Fibroblast of mammary gland (primary cell): ENCODE measurements at places on chromosomes 13 and 19.
A peak's percentile ranks its signal among the peaks of the same experiment; 100 is the strongest.

DNA sequence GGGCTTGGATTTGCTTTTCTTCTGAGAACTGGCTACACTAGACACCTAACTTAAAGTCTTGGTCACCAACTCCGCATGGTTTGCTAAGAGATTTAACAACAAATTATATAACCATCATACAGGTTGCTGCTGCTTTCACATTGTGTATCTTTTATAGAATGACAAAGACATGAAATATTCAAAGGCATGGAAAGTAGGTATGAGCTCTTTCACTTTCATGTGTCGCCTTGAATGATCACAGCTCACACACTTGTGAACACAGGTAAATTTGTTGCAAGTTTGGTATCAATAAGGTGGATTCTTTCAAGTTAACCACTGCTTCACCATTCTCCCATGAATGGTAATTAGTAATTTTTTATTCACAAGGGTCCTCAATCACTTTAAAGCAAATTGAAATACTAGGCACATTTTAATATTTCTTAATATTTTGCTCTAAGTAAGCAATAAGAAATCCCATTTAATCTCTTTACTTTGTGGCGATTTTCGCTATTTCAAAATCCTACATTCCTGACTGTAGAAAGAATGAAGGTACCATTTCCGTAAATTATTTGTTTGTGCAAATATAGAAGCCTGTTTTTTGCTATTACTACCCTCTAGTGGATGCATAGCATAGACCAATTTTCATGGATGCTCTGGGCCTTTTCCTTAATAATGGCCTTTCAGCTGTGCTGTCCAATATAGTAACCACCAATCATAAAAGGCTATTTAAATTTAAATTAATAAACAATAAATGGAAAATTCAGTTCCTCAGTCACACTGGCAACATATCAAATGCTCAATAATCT lies 45.5 kb upstream of the FREM2 start:
- peak; percentile 2 for DNase-seq

GRCh38 chr13:85543144-85543543 lies 256.1 kb downstream of the SLITRK6 start:
- no peak for DNase-seq

DNA sequence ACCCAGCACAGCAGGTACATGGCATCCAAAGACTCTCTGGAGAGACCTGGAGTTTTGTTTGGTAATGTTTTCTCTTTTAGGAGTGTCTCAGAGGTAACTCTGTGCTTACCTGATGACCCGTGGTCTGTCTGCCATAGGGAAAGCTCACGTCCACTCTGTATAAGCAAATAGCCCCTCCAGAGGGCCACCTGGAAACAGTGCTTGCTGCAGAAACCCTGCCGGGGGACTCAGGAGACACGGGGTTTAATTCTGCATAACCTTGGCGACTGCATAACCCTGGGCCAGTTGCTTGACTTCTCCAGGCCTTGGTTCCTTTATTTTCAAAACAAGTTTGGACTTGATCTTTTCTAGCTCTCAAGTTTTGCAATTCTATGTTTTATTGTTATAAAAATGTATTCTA lies 187.2 kb upstream of the SOX1 start:
- no peak for DNase-seq

GRCh38 chr19:6811378-6811777 lies 38.9 kb downstream of the VAV1 start:
- no peak for DNase-seq

GRCh38 chr13:99725644-99726043 lies 224.4 kb downstream of the TM9SF2 start:
- DNase-seq = no peak

DNA sequence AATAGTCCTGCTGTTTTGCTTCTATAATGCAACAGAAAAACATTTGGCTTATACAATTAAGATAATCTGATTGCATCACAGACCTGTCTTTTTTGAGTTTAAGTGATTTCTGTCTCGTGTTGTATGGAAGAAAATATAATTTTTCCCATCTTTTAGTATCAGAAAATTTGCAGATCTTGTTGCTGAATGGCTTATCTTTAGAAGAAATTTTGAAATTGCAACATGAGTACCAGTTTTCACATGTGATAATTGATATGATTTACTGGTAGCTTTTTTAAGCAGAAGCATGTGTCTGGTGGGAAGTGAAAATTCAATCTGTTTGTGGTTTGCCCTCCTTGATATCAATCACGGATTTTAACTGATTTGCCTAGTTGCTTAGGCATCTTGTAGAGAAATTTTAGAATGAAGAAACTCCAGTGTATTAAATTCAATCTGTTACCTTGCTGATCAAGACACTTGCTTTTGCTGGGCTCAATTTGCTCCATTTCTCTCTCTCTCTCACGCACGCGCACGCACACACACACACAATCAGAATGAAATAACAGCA lies 89.8 kb upstream of the MYCBP2 start:
- no peak for DNase-seq

DNA sequence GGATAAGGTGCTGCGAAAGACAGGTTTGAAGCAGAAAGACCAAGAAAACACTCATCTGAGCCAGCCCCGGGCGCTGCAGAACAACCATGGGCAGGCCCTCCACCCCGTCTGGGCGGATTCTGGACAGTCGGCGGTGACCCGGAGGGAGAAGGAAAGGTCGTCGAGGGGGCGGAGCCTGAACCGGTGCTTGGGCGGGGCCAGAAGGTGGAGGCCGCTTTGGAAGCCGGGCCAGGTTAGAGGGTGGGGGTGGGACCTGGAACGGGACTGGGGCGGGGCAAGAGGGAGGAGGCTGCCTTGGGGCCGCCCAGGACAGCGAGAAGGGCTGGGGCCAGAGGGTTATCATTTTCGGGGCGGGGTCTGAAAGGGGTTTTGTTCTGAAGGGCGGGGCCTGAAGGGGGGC lies 5.0 kb upstream of the ZNF765 start:
- DNase-seq = no peak

DNA sequence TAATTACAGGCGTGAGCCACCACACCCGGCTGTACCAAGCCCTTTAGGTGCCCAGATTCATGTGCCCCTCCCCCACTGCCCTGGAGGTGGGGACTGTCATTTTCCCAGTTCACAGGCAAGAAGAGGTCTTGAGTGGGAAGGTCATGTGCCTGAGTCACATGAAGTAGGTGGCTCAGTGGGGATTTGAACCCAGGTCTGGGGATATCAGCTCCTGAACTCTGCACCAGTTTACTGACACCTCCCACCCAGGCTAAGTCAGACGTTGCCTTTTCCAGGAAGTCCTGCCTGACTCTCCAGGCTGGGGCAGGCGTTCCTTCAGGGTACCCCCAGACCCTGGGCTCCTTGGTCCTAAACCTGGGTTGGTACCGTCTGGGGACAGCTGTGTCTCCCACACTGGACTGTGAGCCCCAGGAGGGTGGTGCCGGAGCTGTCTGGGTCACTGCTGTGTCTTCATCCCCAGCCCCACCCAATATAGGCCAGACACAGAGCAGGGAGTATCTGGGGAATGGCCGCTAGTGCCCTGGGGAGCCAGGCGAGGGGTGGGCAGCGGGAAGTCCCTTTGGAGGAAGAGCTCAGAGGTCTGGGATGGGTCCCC lies 8.6 kb downstream of the VASP start:
- no peak for DNase-seq

- DNase-seq = peak; percentile 27
These were observed 7.6 kb downstream of the MBD3L2B start for GRCh38 chr19:7013678-7014077.

GRCh38 chr13:110799246-110800236 lies 86.0 kb downstream of the ING1 start:
- peak; percentile 98 for DNase-seq

- no peak for DNase-seq
These were observed 2.7 kb upstream of the CEBPA start for GRCh38 chr19:33304760-33305647.

DNA sequence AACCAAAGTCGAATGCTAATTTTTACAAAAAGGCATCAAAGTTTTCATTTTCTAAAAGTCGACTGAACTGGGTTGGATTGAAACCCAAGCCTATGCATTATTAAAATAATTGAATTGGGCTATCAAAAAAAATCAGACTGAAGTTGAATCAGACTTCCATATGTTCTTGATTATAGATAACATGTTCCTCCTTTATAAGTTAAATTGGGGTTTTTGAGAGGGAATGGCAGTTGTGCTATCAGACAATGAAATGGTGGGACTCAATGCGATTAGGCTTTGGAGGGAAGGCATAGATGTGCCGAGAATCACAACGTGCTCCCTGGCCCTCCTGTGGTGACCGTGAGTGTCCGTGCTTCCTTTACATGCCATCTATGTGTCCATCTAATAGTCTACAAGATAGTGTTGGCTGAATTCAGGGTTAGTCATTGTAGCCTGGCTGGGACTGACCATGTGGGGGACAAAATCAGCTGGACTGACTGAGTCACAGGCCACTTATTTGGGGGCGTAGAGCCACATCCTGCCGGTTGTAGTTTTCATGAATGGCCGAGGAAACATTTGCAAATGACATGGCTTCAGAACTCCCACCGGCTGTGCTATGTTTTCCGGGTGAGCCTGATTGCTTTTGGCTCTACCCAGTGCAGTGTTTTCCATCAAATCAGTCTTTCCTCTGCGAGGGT lies 37.1 kb upstream of the OLFM4 start:
- DNase-seq = no peak

- peak; percentile 1 for DNase-seq
These were observed 9.0 kb upstream of the USP29 start for GRCh38 chr19:57110592-57111328.

DNA sequence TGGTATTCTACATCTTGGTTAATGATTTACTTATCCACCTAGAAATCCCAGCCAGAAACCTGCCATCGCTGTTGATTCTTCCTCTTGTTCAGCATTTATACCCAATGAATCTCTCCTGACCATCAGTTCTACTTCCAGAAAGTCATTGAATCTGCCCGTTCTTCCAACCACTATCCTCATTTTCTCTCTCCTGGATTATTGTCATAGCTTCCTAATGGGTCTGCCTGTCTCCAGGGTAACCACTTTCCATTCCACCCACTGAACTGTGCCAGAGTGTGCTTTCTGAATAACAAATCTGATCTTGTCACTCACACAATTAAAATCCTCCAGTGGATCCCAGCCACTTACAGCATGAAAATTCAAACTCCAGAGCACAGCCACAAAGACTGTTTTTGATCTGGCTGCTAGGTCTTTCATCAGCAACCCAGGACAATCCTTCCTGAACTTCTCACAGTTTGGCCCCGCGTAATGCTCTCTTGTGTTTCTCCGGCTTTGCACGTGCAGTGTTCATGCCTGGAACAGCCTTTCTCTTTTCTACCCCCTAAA lies 330.6 kb downstream of the SPRY2 start:
- no peak for DNase-seq
